ENCODE measurements at places on chromosomes 4 and X.
A peak's percentile ranks its signal among the peaks of the same experiment; 100 is the strongest.

DNA sequence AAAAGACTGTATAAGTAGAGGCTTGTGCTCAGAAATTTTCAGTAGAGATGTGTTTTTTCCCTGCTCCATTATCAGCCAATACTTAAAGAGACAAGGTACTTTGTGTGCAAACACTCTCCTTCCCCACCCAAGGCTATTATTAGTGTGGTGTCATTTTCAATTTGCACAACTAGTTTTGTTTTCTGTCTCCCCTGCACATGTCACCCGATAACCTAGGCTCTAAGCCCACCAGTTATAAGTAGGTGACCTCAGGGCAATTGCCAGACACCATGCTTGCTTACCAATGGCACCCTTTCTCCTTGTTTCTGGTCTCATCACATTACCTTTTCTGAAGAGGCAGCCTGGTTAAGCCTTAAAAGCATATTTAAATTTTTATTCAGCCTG is 8.0 kb upstream of the GUCY1A1 start:
- H3K27me3 ChIP-seq, result no peaks in the 10 kb centered on the region
- H3K4me1 ChIP-seq, result no peaks in the 10 kb centered on the region
- no peak overlapping the region for H3K4me3 ChIP-seq
- H3K36me3 ChIP-seq, result no peaks in the 10 kb centered on the region
- H3K27ac ChIP-seq, result no peak overlapping the region

DNA sequence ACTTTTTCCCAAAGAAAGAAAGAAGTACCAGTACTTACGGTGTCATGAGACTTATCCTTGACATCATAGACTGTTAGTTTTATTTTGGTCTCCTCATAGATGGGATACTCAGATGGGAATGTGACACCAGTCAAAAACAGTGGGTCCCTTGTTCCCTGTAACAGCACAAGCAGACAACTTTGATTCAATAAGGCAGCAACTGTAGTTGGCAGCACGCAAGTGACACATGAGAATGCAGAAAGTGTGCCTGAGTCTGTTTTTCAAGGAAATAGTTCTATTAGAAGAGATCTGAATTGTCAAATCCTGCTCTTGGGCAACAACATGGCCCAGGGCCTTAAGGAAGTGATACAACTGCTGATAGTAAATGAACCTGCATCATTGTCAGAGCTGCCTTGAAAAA is 443.2 kb downstream of the INPP4B start:
- H3K4me1 ChIP-seq, result peaks cover 43% of the 10 kb centered on the region
- H3K4me3 ChIP-seq, result peak overlapping the region; percentile 65
- no peaks in the 10 kb centered on the region for H3K27me3 ChIP-seq
- no peaks in the 10 kb centered on the region for H3K36me3 ChIP-seq
- no peak for DNase-seq

DNA sequence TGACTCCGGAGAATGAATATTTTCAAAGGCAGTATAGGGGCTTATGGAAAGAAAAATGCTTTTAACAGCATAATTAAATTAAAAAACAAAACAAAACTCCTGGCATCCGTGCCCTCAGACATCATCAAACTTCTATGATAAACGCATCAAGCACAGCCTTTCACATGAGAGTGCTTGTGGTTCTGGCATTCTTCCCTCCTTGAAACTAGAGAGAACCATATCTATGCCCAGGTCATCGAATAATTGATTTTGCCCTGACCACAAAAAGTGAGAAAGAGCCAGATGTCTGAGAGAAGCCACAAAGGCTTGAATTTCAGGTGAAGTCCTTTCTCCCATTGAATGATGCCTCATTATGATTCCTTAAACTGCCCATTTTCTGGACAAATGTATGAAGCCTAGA is 286.8 kb downstream of the CBLL2 start:
- no peaks in the 10 kb centered on the region for H3K27me3 ChIP-seq
- DNase-seq, result no peak
- H3K27ac ChIP-seq, result no peak overlapping the region
- H3K4me1 ChIP-seq, result no peaks in the 10 kb centered on the region
- no peak overlapping the region for H3K4me3 ChIP-seq
- no peaks in the 10 kb centered on the region for H3K36me3 ChIP-seq

DNA sequence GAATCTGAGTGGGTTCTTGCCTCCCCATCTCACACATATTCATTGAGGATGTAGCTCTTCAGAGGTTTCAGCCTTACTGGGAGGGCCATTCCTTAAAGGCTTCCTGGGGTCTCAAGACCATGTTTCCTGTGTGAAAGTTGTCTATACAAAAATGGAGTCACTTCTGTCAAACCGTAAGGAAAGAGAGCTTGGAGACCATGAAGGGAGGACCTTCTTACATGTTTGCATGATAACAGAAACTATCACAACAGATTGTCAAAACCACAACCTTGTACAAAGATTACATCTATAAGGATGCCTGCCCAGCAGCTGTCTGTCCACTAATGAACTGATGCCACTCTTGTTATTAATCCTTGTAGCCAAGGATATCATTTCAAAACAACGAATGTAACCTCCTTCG is 139.3 kb downstream of the PDE5A start:
- no peaks in the 10 kb centered on the region for H3K36me3 ChIP-seq
- H3K27me3 ChIP-seq, result no peaks in the 10 kb centered on the region
- DNase-seq, result no peak
- H3K27ac ChIP-seq, result no peak overlapping the region

- no peak overlapping the region for H3K27ac ChIP-seq
- no peak overlapping the region for H3K4me3 ChIP-seq
- no peaks in the 10 kb centered on the region for H3K4me1 ChIP-seq
- H3K36me3 ChIP-seq, result no peaks in the 10 kb centered on the region
These were observed 4.5 kb downstream of the XK start for GRCh38 chrX:37690119-37690518.

GRCh38 chr4:67770422-67770821 is 16.2 kb upstream of the GNRHR start:
- H3K4me1 ChIP-seq, result no peaks in the 10 kb centered on the region
- no peaks in the 10 kb centered on the region for H3K27me3 ChIP-seq
- no peaks in the 10 kb centered on the region for H3K36me3 ChIP-seq
- no peak overlapping the region for H3K27ac ChIP-seq

GRCh38 chr4:138003248-138003647 is 238.9 kb downstream of the SLC7A11 start:
- no peak overlapping the region for H3K4me3 ChIP-seq
- no peaks in the 10 kb centered on the region for H3K27me3 ChIP-seq
- H3K27ac ChIP-seq, result no peak overlapping the region
- no peaks in the 10 kb centered on the region for H3K4me1 ChIP-seq

- no peak for DNase-seq
- peaks cover 12% of the 10 kb centered on the region for H3K4me1 ChIP-seq
- no peaks in the 10 kb centered on the region for H3K27me3 ChIP-seq
- peak overlapping the region; percentile 62 for H3K27ac ChIP-seq
- H3K36me3 ChIP-seq, result no peaks in the 10 kb centered on the region
These were observed 115.8 kb upstream of the BMPR1B start for GRCh38 chr4:94641702-94642560.
